Cerebellum (tissue), 4 donors: ENCODE measurements at places on chromosomes 3 and 15.
A peak's percentile ranks its signal among the peaks of the same experiment; 100 is the strongest.

DNA sequence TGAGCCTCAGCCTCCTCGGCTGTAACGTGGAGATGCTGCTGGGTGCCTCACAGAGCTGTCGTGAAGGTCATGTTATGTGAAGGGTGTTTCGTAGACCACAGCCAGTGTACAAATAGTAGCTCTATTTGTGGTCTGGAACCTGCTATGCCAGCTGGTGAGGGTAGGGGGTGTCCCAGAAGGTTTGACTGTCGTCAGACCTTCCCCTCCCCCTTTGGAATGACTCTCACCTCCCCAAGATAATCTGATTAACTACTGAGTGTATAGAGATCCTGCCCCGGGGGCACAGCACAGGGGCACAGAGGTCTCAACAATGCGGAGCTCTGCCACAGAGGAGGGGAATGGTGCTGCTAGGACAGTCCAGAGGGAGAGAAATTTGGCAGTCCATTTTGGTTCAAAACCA lies 20.5 kb downstream of the FGD5 start:
- DNase-seq, result no peak

GRCh38 chr3:166783206-166783605 lies 596.9 kb downstream of the ZBBX start:
- DNase-seq, result no peak

- peak; percentile 87 for DNase-seq
These were observed 14.4 kb upstream of the KY start for GRCh38 chr3:134665243-134665642.

GRCh38 chr3:114789803-114790202 lies 357.3 kb downstream of the ZBTB20 start:
- DNase-seq, result no peak

DNA sequence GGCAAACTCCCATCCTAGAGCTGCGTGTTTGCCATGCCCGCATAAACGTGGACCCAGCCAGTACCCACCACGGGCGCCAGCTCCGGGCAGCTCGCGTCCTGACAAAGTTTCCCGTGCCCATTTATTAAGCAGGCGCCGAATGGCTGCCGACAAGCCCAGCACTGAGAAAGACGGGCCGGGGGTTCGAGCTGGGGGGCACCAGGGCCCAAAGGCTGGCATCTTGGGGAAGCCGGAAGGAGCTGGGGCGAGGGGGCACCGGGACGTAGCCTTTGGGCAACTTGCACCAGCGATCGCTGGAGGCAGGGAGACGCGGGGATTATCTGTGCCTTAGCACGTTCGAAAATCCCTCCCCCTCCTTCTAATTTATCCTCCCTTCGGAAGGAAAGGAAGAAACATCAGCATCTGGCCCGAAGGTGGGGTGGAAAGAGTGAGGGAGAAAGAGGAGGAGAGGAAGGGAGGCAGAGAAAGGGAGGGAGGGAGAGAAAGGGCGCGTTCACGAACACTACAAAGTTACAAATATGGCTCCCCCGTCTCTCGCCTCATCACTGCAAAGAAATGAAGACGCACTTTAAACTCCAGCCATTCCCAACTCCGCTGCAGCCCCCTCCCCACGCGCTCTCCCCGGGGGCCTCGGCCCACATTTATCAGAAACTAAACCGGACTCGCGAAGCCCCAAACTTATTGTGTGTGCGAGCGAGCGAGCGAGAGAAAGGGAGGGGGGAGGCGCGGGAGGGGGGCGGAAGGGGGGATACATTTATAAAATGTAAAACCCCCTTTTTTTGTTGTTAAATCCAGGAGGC lies 1.0 kb downstream of the ANP32A start:
- DNase-seq, result peak; percentile 38

DNA sequence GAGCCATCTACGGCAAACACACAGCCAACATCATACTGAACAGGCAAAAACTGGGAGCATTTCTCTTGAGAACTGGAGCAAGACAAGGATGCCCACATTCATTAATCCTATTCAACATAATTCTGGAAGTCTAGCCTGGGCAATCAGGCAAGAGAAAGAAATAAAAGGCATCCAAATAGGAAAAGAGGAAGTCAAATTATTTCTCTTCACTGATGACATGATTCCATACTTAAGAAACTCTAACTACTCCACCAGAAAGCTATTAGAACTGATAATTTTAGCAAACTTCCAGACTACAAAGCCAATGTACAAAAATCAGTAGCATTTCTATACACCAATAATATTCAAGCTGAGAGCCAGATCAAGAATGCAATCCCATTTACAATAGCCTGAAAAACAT lies 17.3 kb upstream of the ENTPD3 start:
- DNase-seq, result no peak

GRCh38 chr15:73924171-73924921 lies 1.9 kb upstream of the LOXL1 start:
- DNase-seq, result no peak

DNA sequence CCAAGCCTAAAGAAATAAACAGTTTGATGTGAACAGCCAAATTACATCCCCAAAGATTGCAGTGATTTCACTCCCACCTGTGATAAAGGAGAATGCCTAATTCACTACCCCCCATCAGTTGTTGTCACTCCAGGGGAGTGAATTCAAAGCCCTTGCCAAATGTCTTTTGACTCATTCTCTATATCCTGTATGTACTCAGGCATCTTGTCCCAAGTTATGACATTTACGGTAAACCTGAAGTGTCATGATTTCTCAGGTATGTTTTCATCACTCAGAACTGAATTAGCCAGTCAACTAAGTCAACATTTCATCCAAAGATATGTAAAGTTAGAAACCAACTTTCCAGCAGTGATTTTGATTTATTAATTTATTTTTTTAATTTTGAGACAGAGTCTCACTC lies 22.0 kb upstream of the HERC1 start:
- DNase-seq, result no peak

GRCh38 chr3:177597311-177598096 lies 400.2 kb upstream of the TBL1XR1 start:
- DNase-seq, result peak; percentile 27

GRCh38 chr3:32245200-32245599 lies 6.7 kb downstream of the CMTM8 start:
- DNase-seq, result no peak

DNA sequence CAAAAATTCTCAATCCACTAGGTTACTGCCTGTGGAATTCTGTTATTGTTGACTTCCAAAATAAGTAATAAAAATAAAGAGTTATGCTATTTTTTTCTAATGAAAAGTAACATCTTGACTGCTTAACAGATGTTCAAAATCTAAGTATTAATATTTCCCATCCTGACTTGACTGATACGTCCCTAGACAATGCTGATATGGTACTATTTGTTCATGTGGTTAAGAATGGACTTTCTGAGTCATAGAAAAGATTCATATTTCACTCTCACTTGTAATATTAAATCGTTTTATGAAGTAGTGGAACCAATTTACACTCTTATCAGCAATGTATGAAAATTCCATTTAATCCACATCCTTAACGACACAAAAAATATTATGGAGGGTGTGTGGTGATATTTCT lies 104.8 kb upstream of the PLSCR5 start:
- no peak for DNase-seq

- no peak for DNase-seq
These were observed 243.3 kb upstream of the RARB start for GRCh38 chr3:25184641-25185250.

DNA sequence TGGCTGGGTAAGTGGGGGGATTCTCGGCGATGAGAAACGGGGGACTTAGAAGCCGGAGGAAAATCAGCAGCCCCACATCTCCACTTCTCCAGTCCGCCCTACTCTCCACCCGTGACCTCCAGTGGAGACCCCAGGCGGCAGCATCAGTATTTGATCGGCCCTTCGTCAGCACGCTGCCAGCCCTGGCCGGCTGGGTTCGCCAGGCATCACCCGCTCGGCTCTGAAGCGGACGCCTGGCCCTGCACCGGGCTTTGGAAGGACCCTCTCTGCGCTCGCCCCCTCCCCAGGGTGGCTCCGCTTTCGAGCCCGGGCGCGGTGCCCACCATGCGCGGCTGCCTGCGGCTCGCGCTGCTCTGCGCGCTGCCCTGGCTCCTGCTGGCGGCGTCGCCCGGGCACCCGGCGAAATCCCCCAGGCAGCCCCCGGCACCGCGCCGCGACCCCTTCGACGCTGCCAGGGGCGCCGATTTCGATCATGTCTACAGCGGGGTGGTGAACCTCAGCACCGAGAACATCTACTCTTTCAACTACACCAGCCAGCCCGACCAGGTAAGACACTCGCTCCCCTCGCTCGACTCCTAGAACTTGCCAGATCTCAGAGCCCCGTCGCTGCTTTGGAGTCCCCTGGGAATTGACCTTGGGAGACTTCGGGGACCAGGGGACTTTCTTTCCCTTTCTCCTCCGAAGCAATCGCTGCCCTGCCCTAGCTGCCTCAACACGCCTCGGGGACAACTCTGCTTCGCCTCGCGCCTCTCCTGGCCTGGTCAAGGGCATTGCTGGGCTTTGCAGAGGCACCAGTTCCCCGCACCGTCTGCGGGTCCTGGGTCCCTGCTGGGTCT lies 561 bp downstream of the SIDT1 start:
- peak; percentile 46 for DNase-seq

DNA sequence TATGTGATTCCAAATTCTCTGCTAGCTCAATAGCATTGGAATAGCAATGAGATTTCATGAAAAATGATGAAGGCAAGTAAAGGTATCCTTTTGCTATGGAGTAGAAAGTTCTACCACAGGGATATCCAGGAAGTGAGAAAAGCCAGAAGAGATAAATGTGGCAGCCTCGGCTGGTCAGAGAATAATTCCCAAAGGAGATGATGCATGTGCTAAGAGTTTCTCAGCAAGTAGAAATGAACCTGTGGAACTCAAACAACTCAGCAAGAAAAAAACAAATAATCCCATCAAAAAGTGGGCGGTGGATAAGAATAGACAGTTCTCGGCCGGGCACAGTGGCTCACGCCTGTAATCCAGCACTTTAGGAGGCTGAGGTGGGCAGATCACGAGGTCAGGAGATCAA lies 38.2 kb downstream of the ALS2CL start:
- DNase-seq, result no peak

GRCh38 chr3:23751212-23751723 lies 54.5 kb upstream of the UBE2E1 start:
- no peak for DNase-seq

DNA sequence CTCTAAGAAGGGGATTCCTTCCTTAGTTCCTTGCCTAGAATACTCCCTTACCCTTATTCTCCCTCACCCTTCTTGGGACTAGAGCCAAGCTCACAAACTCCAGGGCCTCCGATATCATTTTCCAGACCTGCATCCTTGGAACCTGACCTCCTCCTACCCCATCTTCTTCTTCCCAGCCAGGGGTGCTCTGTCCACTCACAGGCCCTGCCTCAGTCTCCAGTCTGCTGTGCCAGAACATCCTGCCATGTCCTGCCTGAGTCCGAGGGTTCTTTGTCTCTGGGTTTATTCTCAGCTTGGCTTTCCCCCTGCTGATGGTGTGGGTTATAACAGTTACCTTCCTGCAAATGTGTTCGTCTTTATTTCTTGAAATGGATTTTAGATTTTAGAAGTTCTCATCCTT lies 59.9 kb upstream of the MCF2L2 start:
- no peak for DNase-seq

DNA sequence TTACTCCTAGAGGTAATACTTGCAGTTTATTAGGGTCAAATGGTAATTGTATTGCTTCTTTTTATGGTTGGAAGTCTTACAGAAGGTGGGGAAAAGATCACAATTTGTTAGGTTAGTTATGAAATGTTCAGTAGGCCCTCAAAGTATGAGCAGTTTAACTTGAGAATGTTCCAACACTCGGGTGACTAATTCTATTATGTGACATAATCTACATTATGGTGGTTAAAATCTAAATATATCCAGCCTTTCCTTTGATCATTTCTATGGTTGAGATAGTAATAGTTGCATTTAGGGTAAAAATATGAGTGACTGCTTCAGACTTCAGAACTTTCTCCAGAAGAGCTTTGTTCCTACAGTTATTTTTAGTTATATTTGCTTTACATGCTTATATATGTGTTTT lies 19.6 kb upstream of the FBXO22 start:
- no peak for DNase-seq

- no peak for DNase-seq
These were observed 425.2 kb downstream of the ZBTB20 start for GRCh38 chr3:114721864-114722263.

DNA sequence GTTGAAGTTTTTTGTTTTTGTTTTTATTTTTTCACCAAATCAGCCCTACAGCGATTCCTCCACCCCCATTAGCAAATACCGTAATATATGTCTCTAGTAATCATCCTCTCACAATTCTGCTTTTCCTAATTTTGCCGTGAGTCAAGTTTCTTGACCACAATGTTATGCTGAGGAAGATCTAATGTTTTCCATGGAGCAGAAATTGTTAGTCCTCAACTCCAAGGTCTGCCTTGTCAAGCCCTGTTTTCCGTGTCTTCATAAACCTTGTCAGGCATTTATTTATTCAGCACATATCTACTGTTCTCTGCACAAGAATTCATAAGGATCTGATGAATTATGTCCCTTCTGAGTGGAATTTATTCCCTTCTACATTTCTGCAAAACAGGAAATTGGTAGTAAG lies 372.8 kb downstream of the RBMS3 start:
- DNase-seq, result no peak
